ENCODE measurements at places on chromosomes 4 and X. TPM values are rescaled to one million over a fixed set of nuclear protein-coding genes. Genes with fewer than 3 reads are reported as not detected.

- H3K36me3 ChIP-seq = no peaks in the 10 kb centered on the region
- no peaks in the 10 kb centered on the region for H3K4me1 ChIP-seq
- H3K27ac ChIP-seq = no peak overlapping the region
- no peak overlapping the region for H3K4me3 ChIP-seq
- DNase-seq = no peak
- no peaks in the 10 kb centered on the region for H3K27me3 ChIP-seq
Measured at GRCh38 chr4:23476515-23477090, 413.2 kb downstream of the PPARGC1A start.

DNA sequence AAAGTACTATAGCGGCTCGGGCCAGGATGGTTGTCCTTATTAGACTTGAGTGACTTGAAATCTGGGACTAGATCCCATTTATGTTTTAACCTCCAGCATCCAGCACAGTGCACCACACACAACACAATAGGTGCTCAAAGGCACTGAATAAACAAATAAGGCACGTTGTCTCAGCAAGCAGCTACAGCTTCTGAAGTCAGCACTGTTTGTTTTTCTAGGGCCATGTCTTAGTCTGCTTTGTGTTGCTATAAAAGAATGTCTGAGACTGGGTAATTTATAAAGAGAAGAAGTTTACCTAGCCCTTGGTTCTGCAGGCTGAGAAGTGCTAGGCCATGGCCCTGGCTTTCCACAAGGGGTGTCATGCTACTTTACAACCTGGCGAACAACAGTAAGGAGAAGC is 102.1 kb upstream of the LNX1 start:
- no peak overlapping the region for H3K4me3 ChIP-seq
- H3K27me3 ChIP-seq = no peaks in the 10 kb centered on the region
- no peak for DNase-seq
- no peak overlapping the region for H3K27ac ChIP-seq
- H3K36me3 ChIP-seq = no peaks in the 10 kb centered on the region
- H3K4me1 ChIP-seq = peaks cover 20% of the 10 kb centered on the region

- no peak overlapping the region for H3K4me3 ChIP-seq
- no peaks in the 10 kb centered on the region for H3K4me1 ChIP-seq
- DNase-seq = peak; percentile 14
- H3K27me3 ChIP-seq = peaks cover 11% of the 10 kb centered on the region
Measured at GRCh38 chr4:7341491-7342222, 93.1 kb downstream of the PSAPL1 start.

GRCh38 chr4:96677499-96677898 is 837.6 kb downstream of the PDHA2 start:
- no peak overlapping the region for H3K4me3 ChIP-seq
- no peaks in the 10 kb centered on the region for H3K36me3 ChIP-seq
- no peak for DNase-seq
- no peaks in the 10 kb centered on the region for H3K4me1 ChIP-seq

DNA sequence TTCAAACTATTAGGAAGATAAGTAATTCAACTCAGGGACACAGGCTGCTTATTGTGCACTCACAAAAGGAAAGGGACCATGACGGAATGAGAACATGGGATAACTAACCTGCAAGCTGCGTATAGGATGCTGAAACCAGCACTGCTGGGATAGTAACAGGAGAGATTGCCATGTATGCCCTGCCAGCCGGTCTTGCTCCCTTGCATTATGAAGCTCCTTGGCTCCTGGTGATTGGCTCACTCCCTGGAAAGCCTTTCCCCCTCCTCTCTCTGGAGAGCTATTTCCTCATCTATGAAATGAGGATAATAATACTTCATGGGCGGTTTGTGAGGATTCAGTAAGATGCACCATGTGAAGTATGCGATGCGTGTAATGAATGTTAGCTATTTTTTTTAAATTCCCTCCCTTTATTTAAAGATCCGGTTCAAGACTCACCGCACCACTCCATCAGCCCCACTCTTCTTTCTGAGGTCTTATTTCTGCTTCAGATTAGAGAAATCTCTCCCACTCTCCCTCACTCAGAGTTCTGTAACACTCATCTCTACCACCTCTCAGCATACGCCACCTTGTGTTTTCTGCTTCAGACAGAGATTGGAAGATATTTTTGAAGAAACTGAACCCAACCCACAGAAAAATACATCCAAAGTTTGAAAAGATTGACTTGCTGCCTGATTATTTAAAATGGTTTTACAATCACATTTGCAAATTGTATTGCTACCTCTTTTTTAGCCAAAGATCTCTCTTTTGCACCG is 18.4 kb downstream of the MSMO1 start:
- peaks cover 16% of the 10 kb centered on the region for H3K36me3 ChIP-seq
- no peak overlapping the region for H3K27ac ChIP-seq
- no peaks in the 10 kb centered on the region for H3K4me1 ChIP-seq
- H3K27me3 ChIP-seq = no peaks in the 10 kb centered on the region

DNA sequence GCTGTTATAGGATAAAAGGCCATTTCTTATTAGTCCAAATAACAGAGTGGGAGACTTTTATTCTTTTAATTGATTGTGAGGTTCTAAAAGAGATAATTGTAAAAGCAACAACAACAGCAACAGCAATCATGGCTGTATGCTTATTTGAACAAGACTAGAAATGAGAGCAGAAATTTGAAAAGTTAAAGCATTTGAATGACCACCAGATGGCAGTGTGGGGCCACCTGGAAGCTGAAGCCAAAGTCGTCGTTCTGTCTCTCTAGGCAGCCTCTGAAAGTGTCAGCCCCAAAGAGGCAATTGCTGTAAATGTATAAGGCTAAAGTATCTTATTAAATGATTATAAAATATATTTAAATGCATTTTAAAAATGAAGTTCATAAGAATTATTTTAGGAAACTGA is 42.2 kb downstream of the SH2D1A start:
- no peaks in the 10 kb centered on the region for H3K36me3 ChIP-seq
- no peak overlapping the region for H3K4me3 ChIP-seq
- no peaks in the 10 kb centered on the region for H3K4me1 ChIP-seq
- peak; percentile 58 for DNase-seq

DNA sequence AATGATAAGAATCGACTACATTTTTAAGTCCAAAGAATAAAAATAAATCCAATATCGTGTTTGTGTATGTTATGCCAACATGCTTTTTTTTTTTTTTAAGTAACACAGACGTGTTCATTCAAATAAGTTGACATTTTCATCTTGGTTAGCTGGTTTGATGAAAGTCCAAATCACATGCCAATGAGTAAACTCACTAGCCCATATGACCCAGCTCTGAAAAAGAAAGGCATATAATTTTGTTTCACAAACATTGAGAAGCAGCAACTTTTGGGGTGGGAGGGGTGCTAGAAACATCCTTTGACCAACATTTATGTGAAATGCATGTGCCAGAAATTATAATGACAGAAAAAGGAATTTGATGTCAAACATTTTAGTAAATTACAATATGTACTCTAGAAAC is 61.6 kb upstream of the SPP1 start:
- peaks cover 58% of the 10 kb centered on the region for H3K27me3 ChIP-seq
- H3K27ac ChIP-seq = no peak overlapping the region
- no peaks in the 10 kb centered on the region for H3K36me3 ChIP-seq
- H3K4me3 ChIP-seq = no peak overlapping the region
- DNase-seq = peak; percentile 18
- H3K4me1 ChIP-seq = no peaks in the 10 kb centered on the region

- H3K36me3 ChIP-seq = no peaks in the 10 kb centered on the region
- no peak overlapping the region for H3K27ac ChIP-seq
- DNase-seq = no peak
- H3K27me3 ChIP-seq = no peaks in the 10 kb centered on the region
Measured at GRCh38 chrX:155188786-155189185, 27.5 kb upstream of the VBP1 start.

GRCh38 chr4:477686-478085 is 21.3 kb downstream of the ZNF721 start:
- H3K27ac ChIP-seq = no peak overlapping the region
- no peaks in the 10 kb centered on the region for H3K27me3 ChIP-seq
- no peak for DNase-seq
- H3K4me3 ChIP-seq = no peak overlapping the region
- H3K36me3 ChIP-seq = no peaks in the 10 kb centered on the region

DNA sequence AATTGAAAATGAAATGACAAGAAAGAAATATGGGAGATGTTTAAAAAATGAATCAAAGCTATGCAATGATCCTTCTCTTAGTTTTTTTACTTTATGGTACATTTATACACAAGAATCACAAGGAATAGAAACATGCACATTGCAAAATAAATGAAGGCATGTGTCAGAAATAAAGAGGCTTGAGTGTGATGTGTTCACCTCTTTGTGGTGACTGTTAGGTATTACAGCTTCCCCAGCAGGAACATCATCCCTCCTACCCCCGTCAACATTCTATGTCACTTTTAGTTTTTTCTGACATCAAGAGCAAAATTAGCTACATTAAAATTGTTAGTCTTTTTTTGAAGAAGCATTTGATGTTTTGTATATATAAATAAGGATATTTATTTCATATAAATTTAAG is 214.8 kb downstream of the SLC4A4 start:
- peaks cover 10% of the 10 kb centered on the region for H3K4me1 ChIP-seq
- no peaks in the 10 kb centered on the region for H3K27me3 ChIP-seq
- H3K27ac ChIP-seq = no peak overlapping the region
- peak; percentile 71 for DNase-seq
- no peaks in the 10 kb centered on the region for H3K36me3 ChIP-seq

GRCh38 chr4:77593993-77594392 is 11.6 kb upstream of the CXCL13 start:
- H3K27me3 ChIP-seq = peaks cover 85% of the 10 kb centered on the region
- H3K4me3 ChIP-seq = no peak overlapping the region
- no peak overlapping the region for H3K27ac ChIP-seq
- DNase-seq = peak; percentile 26

DNA sequence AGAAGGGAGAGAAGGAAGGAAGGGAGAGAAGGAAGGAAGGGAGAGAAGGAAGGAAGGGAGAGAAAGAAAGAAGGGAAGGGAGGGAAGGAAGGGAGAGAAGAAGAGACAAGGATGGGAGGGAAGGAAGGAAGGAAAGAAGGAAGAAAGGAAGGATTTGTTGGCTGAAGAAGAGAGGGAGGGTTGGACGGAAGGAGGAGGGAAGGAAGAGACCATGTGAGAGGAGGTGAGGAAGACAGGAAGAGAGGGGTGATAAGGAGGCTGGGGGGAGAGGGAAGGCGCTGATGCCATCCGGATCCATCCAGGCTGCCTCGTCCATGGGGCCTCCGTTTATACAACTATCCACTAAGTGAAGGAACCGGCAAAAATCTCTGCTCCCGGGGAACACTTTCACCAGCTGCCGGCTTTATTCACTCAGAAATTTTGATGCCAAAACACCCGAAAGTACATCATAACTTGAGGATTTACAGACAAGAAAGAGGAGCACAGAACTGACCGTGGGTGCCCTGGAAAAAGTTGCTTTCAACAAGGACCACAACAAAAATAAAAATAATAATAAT is 14.9 kb downstream of the DHRSX start:
- no peaks in the 10 kb centered on the region for H3K36me3 ChIP-seq
- H3K4me3 ChIP-seq = no peak overlapping the region
- H3K4me1 ChIP-seq = peaks cover 11% of the 10 kb centered on the region
- peak overlapping the region; percentile 84 for H3K27ac ChIP-seq

DNA sequence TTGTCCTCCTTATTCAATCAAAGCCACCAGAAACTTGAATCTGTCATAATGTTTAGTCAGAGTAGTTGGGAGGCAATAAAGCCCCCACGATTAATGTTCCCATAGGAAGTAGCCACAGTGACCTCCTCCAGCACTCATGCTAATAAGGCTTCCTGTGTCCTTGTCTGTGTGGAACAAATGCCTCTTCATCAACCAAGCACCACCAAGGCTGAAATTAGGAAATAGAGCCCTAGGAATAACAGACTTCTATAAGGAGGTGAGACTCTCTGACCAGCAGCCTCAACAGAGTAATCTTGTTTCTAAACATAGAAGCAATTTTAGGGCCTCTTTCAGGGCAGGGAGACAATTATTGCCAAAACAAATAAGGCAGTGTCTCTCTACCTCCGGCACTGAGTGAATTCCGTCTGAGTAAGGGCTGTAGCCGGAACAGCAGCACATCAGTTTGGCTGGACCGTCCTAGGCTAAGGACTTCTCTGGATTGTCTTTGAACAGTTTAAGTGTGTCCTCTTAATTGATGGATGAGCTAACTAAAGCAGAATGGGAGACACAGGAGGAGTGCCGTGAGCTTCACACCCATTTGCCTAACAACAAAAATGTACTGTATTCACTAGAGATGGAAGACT is 329.2 kb upstream of the HAND2 start:
- no peak overlapping the region for H3K4me3 ChIP-seq
- no peaks in the 10 kb centered on the region for H3K36me3 ChIP-seq
- DNase-seq = no peak
- no peak overlapping the region for H3K27ac ChIP-seq
- no peaks in the 10 kb centered on the region for H3K4me1 ChIP-seq
- no peaks in the 10 kb centered on the region for H3K27me3 ChIP-seq

DNA sequence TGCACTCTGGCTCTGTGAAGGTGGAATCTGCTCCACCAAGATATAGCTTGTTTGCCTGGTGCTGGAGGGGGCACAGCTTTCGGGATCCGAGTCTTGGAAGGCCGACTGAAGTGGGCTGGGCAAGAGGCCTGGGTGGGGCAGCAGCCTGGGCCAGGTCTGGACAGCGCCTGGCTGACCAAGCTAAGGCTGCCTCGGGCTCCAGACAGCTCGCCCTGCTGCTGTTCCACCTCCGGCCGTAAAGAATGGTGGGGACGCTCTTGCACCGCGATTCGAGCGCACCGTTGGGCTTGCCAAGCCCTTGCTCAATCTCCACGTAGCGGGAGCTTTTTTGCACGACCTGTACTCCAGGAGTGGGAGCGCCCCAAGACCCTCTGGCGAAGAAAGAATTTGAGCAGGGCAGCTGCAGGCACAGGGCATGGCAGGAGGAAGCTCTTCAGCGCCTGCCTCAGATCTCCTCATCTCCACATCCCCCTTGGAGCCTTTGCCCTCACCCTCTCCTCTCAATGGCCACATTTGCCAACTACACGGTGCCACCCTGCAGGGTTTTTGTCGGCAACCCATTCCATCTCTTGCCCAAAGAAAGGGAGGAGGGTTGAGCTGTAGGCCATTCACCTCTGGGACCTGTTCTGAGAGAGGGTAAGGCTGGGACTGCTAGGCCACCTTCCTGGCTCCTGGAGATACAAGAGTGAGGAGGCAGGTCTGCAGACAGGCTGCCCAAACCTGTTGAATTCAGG is 18.9 kb downstream of the CNGA2 start:
- H3K27ac ChIP-seq = peak overlapping the region; percentile 33
- H3K27me3 ChIP-seq = no peaks in the 10 kb centered on the region
- DNase-seq = peak; percentile 84
- H3K36me3 ChIP-seq = no peaks in the 10 kb centered on the region

- DNase-seq = no peak
- H3K4me3 ChIP-seq = no peak overlapping the region
- H3K27ac ChIP-seq = no peak overlapping the region
- no peaks in the 10 kb centered on the region for H3K36me3 ChIP-seq
- H3K4me1 ChIP-seq = no peaks in the 10 kb centered on the region
- peaks cover 3% of the 10 kb centered on the region for H3K27me3 ChIP-seq
Measured at GRCh38 chr4:85233516-85233915, 241.4 kb upstream of the ARHGAP24 start.

- H3K27ac ChIP-seq = no peak overlapping the region
- no peaks in the 10 kb centered on the region for H3K36me3 ChIP-seq
- no peak overlapping the region for H3K4me3 ChIP-seq
- no peaks in the 10 kb centered on the region for H3K4me1 ChIP-seq
Measured at GRCh38 chr4:139229534-139230039, 50.4 kb downstream of the MGARP start.

The HSFX1 gene
- total RNA-seq = 0.25 TPM

The MAGEB1 gene
- total RNA-seq = not detected

The SPOCK3 gene
- not detected for total RNA-seq

The DKK2 gene
- total RNA-seq = 8.2 TPM

The JADE1 gene
- total RNA-seq = 35.9 TPM

The CD38 gene
- total RNA-seq = not detected

The ANXA3 gene
- total RNA-seq = 1.1 TPM

The C4orf54 gene
- total RNA-seq = not detected

Measured in GM23248 (cell line).